ENCODE measurements at places on chromosomes 1 and 21. TPM values are rescaled to one million over a fixed set of nuclear protein-coding genes. Genes with fewer than 3 reads are reported as not detected.

GRCh38 chr1:111615870-111616715 lies 3.5 kb upstream of the RAP1A start:
- DNase-seq, result no peak

GRCh38 chr1:213416461-213417224 lies 365.6 kb downstream of the RPS6KC1 start:
- DNase-seq, result no peak

DNA sequence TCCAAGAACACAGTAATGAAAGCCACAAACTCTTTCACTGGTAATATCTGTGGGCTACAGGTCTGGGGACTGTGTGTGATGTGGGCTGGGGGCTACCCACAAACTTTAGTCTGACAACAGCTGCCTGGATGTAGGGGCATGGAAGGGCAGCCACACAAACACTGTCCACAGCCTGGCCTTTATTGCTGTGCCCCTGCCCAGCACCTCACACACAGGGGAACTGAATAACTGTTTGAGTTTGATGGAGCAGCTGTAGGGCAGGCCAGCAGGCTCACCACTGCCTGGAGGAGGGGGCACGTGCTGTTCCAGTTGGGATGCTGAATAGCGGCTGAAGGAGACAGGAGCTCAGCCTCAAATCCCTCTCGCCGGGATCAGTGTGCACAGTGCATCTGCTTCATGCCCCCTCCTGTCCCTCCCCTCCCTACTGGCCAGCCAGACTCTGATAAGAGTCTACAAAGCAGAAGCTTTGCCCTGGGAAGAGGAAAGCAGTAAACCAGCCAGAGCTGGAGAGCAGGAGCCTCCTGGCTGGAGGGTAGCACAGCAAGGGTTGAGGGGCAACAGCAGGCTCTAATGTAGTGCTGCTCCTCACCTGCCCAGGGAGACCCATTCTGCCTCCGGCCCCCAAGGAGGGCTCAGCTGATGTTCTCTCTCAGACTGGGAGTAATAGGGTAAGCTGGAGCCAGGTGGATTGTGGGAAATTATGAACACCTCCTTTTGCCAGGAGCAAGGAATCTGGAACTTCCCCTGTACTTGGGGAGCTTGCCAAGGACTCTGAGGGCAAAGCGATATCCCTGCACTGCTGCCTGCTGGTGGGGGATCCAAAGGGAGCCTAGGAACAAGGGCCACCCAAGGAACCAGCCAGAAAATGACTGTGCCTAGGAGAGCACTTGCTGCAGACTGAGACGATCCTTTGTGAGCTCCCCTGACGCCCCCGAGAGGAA lies 70.2 kb upstream of the GOLT1A start:
- DNase-seq, result no peak

- DNase-seq, result no peak
These were observed 439.0 kb upstream of the USP24 start for GRCh38 chr1:55654171-55654570.

GRCh38 chr1:12477936-12478611 lies 139.9 kb downstream of the DHRS3 start:
- peak; percentile 90 for DNase-seq

- DNase-seq, result no peak
These were observed 28.1 kb downstream of the EPHA2 start for GRCh38 chr1:16127676-16128337.

GRCh38 chr1:219099307-219099706 lies 74.4 kb upstream of the LYPLAL1 start:
- no peak for DNase-seq

DNA sequence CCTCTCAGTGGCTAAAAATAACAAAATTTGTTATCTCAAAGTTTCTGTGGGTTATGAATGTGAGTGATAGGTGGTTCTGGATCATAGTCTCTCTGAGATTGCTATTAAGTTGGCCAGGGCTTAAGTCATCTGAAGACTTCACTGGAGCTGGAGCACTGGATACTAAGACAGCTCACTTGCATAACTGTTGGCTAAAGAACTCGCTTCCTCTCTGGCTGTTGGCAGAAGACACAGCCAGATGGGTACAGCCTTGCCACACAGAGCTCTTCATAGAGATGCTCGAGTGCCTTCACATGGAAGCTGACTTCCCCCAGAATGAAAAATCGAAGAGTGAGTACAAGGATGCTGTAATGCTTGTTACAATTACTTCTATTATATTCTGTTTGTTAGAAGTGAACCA lies 333.8 kb downstream of the ZP4 start:
- DNase-seq, result no peak

- peak; percentile 25 for DNase-seq
These were observed 53.1 kb upstream of the ZNF648 start for GRCh38 chr1:182114627-182115023.

GRCh38 chr1:156276966-156277381 lies 5.7 kb downstream of the SMG5 start:
- no peak for DNase-seq

DNA sequence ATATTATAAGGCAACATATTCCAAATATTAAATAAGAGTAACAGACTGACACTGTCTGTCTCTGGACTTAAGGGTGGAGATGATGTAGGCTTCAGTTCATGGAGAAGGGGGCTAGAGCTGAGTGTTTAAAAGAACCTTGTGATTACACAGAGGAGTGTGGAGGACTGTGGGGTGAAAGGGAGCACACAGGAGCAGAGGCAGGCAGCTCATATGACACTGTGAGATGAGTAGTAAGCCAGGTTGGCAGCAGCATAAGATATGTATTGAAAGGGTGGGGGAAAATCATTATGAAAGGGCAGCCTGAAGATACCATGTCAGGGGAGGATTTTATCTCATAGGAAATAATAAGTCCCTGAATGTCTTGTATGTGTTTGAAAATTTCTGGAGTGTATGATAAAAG lies 104.5 kb downstream of the AK5 start:
- DNase-seq, result no peak

DNA sequence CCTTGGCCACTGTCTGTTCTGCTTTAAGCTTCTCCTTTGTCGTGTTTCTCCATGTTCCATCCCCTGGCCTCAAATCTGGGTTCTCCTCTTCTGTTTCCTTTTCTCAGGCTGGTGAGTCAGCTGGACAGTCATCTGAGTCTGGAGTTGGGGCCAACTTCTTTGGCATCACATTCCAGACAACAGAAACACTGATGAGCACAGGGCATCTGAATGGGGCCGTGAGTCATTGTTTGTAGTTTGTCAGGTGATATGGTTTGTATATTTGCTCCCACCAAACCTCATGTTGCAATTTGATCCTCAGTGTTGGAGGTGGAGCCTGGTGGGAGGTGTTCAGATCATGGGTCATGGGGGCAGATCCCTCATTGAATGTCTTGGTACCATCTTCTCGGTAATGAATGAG lies 14.3 kb upstream of the OLIG2 start:
- DNase-seq, result no peak

DNA sequence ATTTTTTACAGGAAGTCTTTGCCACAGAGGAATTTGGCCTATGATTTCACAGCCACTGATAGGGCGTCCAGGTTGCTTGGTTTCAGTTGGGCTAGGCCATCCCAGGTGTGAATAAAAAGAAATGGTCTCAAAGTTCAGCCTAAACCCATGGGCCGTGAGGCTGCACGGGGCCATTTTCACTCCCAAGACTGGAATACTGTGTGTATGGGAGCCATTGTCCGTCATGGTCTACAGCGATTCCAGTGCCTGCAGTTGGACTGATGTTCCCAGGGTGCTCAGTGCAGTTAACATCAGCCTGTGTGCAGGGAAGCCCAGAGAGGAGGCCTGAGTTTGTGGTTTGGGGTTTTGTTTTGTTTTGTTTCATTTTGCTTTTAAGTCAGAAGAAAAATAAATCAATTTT lies 133.2 kb downstream of the ADSS2 start:
- no peak for DNase-seq

GRCh38 chr1:61572046-61572445 lies 152.9 kb downstream of the TM2D1 start:
- DNase-seq, result no peak

GRCh38 chr1:235650341-235651169 lies 971 bp upstream of the GNG4 start:
- no peak for DNase-seq

GRCh38 chr1:27098431-27099134 lies 56.3 kb downstream of the SLC9A1 start:
- no peak for DNase-seq

DNA sequence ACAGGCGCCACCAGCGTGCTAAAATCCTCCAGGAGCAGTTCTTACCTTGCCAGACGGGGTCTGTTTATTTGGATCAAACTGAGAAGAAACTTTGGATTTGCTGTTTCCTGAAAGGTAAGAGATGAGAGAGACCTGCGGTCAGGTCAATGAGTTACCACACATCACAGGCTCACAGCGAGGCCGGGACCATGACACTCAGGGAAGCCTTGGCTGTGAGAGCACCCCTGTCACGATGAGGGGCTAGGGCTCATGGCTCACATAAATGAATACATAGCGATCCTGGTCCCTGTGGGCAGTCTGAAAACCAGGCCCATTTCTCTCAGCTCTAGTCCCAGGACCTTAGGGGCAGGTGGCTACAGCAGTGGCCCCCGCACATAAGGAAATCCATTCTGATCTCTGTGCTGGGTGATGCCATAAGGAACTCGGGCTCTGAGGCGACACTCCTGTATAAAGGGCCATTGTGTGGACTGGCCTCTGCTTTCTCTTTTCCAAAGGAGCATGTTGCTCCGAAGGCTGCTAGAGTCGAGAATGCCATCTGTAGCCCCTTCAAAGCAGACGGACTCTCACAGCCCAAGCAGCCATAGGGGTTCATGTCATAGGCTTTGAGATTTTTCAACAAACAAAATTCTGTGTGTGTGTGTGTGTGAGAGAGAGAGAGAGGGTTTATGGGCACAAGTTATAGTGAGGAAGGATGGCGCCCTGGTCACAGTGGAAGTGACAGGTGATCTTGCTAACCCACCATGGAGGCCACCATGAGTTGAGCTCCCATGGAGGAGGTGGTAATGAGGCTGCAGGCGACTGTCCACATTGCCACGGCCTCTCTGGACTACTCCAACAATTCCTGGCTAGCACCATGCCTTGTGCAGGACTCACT lies 9.0 kb upstream of the SRM start:
- no peak for DNase-seq

DNA sequence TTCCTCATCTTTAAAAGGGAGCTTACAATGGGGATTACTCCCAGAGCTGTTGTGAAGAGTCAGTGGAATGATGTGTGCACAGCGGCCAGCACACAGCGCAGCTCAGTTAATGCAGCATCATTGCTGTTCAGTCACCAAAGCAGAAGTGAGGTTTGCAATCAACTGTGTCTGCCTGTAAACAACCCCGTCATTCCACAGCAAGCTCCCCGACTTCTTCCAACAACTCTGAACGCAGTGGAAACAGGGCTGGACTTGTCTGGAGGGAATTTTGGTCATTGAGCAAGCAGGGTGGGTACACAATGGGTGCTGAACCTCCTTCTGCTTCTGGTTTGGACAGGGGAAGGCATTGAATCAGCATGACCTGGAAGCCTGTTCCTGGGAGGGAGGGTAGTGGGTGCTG lies 347.4 kb downstream of the PTPRU start:
- no peak for DNase-seq

- DNase-seq, result no peak
These were observed 582.5 kb downstream of the DPYD start for GRCh38 chr1:97338347-97338746.

GRCh38 chr1:68294367-68295066 lies 62.2 kb upstream of the WLS start:
- DNase-seq, result no peak

DNA sequence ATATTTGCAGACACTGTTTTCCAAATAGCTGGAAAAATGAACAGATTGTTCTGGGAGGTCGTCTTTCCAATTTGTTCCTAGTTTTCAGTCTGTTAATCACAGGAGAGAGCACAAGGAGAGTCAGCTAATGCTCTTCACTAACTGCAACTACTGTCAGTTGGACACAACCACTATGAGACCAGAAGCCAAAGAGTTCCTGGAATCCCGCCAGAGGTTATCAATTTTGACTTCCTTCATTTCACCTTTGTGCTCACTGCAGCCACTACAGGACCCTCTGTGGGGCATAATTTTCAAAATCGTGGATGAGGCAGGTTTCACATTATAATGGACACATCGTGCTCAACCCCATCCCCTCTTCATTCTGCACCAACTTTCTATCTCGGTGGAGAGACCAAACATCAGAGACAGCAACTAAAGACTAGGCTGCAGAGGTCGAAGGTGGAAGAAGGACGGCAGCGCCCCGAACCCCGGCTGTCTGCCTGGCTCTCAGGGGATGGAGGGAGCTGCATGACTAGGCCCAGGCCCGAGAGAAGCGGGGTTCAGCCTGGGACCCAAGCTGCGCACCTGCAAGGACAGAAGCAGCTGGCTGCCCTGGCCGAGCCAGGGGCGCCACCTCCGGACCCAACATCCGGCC lies 602 bp downstream of the KIAA0319L start:
- DNase-seq, result no peak

GSTM1 gene
- not detected for total RNA-seq

AGBL4 gene
- not detected for total RNA-seq

GBP4 gene
- 0.11 TPM for total RNA-seq

ALG14 gene
- total RNA-seq, result 8.6 TPM

SAMD11 gene
- 0.38 TPM for total RNA-seq

RALGPS2 gene
- total RNA-seq, result 3.4 TPM

RHCE gene
- 12.6 TPM for total RNA-seq

GRIK3 gene
- total RNA-seq, result not detected

VHLL gene
- total RNA-seq, result not detected

MPL gene
- total RNA-seq, result not detected

Measured in K562 (cell line).